H1 (cell line): ENCODE measurements at places on chromosomes 13 and 19. TPM values are rescaled to one million over a fixed set of nuclear protein-coding genes. Genes with fewer than 3 reads are reported as not detected.

GRCh38 chr19:40445780-40446262 lies 1.7 kb upstream of the SERTAD3 start:
- no peak for DNase-seq
- H3K27me3 ChIP-seq: no peaks in the 10 kb centered on the region
- H3K27ac ChIP-seq: peak overlapping the region; percentile 65; the same call in 1 of the 2 replicates
- peaks cover 6% of the 10 kb centered on the region for H3K4me1 ChIP-seq

DNA sequence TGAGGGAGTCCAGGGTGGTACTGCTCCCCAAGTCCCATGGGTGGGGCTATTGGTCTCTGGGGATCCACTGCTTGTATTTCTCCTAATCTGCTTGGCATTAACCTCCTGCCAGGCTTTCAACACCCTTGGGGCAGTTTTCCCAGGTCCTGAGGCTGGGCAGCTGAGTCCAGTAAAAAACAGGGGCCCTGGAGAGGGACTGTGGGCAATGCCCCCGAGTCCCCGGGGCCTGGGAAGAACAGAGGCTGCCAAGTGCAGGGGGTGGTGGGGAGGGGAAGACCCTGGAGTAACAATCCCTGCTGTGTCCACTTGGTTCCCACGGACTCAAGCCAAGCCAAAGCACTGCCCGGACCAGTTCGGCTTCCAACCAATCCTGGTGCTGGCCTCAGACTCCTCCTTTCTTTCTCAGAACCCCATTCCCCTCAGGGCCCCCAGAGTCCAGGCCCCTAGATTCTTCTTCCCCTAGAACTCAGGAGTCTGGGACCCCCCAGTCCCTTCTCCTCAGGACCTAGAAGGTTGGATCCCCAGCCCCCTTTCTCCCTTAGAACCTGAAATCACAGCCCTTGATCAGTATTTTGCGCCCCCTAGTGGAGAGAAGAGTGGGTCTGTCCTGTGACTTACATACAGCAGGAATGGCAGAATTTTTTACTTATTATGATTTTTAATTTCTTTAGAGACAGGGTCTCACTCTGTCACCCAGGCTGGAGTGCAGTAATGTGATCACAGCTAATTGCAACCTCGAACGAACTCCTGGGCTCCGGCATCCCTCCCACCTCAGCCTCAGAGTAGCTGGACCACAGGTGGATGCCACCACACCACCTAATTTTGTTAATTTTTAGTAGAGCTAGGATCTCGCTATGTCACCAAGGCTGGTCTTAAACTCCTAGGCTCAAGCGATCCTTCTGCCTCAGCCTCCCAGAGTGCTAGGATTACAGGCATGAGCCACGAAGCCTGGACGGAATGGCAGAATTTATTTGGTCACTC lies 3.7 kb upstream of the CLPTM1 start:
- no peaks in the 10 kb centered on the region for H3K36me3 ChIP-seq
- peaks cover 6% of the 10 kb centered on the region for H3K4me1 ChIP-seq
- peak; percentile 76 for DNase-seq
- H3K27me3 ChIP-seq: no peaks in the 10 kb centered on the region

DNA sequence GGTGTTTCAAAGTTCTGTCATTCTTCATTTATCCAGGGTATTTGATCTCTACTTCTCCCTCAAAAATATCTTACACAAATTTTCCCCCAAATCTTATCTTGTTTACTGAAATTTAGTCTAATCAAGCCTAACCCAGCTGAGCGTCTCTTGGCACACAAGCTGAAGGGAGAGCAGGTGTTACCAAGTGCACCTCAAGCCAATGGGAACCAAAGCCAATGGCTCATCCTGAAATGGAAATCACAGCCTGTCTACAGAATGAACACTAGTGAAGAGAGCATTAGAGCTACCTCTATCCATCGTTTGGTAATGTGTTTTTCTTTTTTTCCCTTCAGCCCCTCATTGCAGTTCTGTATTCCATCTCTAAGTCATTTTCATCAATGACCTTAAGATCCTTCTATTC lies 1350.8 kb downstream of the OLFM4 start:
- peaks cover 3% of the 10 kb centered on the region for H3K4me1 ChIP-seq
- H3K27me3 ChIP-seq: no peaks in the 10 kb centered on the region
- no peaks in the 10 kb centered on the region for H3K36me3 ChIP-seq
- H3K27ac ChIP-seq: no peak overlapping the region

The KIRREL2 gene
- total RNA-seq: 4.6 TPM in 2 replicates

GRCh38 chr13:21012841-21013681 lies 48.3 kb downstream of the LATS2 start:
- H3K4me1 ChIP-seq: no peaks in the 10 kb centered on the region
- no peak overlapping the region for H3K4me3 ChIP-seq
- H3K27me3 ChIP-seq: no peaks in the 10 kb centered on the region
- no peak overlapping the region for H3K27ac ChIP-seq
- no peaks in the 10 kb centered on the region for H3K36me3 ChIP-seq
- DNase-seq: no peak
